ENCODE measurements at places on chromosomes 12 and 14.

DNA sequence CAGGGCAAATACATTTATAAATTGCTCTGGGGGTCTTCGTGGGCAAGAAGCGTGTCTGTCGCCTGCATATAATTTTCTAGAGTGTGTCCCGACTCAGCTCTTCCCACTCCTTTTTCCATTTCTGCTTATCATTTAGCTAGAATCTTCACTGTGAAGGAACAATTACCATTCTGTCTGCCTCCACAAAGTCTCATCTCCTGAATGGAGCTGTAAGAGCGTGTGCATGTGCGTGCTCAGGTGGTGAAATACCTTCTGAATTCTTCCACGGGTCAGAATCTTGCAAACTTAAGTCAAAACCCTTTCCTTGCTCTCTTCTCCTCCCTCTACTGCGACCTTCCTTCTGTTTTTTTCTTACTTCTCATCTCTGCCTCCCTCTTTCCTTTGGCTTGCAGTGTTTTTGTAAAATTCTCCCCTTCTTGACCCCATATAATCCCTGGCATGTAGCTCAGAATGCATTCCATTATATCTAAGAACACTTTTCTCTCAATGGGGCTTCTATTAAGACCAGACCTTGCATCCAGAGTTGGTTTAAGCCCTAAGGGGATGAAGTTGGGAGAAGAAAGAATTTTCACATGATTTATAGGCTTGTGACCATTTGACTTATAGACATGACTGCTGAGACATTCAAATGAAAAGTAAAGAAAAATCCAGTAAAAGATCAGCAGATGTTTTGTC, 25.0 kb upstream of the GSG1 start:
- no peak for DNase-seq

GRCh38 chr14:29039171-29039570, 272.6 kb downstream of the FOXG1 start:
- no peak for DNase-seq

DNA sequence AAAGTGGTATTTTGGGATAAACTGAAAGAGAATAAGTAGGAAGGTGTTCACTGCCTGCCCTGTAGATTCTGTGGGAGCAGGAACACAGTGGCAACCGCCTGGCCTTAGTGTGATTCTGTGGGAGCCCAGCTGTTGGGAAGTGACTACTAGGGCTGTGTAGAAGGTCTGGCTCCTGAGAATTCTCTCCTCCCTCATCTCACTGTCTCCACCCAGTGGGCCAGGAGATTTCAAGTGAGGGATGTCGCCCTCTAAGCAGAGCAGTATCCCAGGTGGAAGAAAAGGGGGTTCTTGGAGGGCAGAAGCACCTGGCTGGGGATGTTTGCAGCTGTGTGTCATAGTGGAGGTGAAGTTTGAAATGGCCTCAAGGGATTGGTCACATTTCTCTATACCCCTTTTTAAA, 113.7 kb downstream of the TBC1D30 start:
- DNase-seq: no peak

- no peak for DNase-seq
These were observed 85.1 kb upstream of the DAAM1 start for GRCh38 chr14:59103396-59103795.

- no peak for DNase-seq
These were observed 15.5 kb upstream of the BEGAIN start for GRCh38 chr14:100602621-100603230.

- peak; percentile 4 for DNase-seq
These were observed 874.9 kb downstream of the NRXN3 start for GRCh38 chr14:79044894-79045624.

DNA sequence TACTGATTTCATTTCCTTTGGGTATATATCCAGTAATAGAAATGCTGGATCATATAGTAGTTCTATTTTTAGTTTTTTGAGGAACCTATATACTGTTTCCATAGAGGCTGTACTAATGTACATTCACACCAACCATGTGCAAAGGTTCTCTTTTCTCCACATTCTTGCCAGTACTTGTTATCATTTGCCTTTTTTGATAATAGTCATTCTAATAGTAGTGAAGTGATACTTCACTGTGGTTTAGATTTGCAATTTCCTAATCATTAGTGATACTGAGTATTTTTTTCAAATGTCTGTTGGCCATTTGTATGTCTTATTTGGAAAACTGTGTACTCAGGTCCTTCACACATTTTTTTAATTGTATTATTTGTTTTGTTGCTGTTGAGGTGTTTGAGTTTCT, 148.2 kb upstream of the NAV3 start:
- DNase-seq: no peak

DNA sequence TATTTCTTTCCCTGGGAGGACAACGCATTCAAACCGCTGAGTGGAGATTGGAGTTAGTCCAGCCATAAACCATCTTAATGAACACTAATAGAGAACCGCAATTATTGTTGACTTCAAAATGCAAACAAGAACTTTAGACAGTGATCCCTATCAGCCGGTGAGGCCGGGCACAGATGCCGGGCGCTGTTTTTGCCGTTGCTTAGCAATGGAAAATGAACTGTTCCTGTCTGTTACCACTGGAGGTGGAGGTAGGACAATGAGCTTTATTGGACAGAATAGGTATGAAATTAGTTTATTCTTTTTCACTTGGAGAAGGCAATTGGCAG, 216.8 kb downstream of the TTC8 start:
- no peak for DNase-seq

- DNase-seq: no peak
These were observed 313.2 kb downstream of the EMP1 start for GRCh38 chr12:13509740-13510139.

GRCh38 chr12:77644915-77645605, 185.6 kb upstream of the NAV3 start:
- no peak for DNase-seq

DNA sequence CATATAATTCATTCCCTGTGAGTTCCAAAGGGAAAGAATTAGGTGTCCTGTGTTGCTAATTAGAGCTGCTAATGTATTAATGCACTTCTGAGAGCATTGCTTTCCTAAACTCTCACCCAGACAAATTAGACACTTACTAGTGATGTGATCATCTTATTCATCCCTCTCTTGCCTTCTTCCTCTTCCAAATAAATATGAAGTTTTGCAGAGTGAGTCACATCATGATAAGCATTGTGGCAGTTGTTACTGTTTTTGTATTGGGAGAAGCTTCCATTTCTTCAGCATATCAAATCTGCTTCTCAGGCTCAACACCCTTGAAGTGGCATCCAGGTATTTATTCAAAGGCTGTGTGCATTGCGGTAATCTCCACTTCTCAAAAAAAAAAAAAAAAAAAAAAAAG, 37.3 kb upstream of the E2F7 start:
- peak; percentile 28 for DNase-seq

DNA sequence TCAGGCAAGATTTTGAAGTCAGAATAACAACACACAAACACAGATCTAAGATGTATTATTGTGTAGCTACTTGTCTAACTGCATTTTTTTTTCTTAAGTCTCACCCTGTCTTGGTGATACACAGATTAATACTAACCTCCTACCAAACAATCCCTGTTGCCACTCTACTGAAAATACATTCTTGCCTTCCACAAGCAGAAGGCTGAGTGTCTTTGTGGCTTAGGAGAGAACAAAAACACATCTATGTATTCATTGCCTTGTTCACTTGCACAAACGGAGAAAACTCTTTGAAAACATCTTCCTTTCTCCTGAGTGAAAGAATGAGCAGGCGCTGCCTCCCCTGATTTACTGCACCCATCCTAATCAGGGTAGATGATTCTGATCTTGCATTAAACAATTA, 642.2 kb downstream of the DIO2 start:
- DNase-seq: no peak

DNA sequence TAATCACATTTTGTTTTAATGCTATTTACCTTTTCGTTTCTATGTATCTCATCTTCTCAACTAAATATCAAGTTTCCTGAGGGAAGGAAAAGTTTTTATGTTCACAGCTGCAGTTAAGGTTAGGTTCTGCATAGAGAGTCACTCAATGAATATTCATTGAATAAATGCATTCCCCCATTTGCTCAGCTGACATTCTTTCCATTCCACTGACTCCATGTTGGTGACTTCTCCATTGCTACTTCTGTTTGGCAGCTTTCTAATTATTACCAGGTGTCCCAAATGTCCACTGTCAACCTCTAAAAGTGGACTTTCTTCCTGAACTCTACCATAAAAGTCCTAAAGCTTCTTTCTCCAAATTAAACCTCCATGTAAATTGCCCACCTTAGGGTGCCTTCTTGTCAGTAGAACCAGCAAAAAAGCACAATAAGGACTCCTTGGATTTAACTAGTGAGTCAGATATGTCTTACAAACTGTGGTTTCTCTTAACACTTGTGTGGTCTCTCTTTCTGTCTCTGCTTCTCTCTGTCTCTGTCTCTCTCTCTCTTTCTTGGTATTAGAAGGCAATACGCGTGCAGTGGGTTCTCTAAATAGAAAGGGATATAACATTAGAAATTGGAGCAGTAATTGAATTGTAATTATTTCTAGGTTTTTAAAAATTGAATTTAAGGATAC, 85.9 kb downstream of the TMEM117 start:
- DNase-seq: no peak

- DNase-seq: no peak
These were observed 8.1 kb upstream of the MSI1 start for GRCh38 chr12:120376934-120377572.

GRCh38 chr12:25518512-25518911, 34.6 kb downstream of the LMNTD1 start:
- DNase-seq: no peak

GRCh38 chr14:78690836-78691235, 520.7 kb downstream of the NRXN3 start:
- no peak for DNase-seq

- no peak for DNase-seq
These were observed 50.9 kb upstream of the PPFIA2 start for GRCh38 chr12:81809829-81810595.

DNA sequence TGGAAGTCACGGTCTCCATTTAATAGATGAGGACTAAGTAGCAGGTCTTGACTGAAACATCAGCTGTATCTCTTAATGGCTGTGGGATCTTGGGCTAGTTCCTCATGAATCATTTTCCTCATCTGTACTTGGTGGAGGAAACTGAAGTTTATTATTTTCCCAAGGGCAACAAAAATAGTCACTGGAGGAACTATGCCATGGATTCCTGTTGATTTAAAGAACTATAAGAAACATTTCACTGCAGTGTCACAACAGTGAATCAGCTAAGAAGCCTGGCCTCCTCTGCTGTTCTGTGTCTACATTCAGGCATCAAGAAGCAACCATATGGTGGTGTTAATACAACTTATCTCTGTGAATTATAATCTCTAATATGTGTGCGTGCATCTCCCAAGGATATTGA, 200.5 kb downstream of the STXBP6 start:
- peak; percentile 54 for DNase-seq

DNA sequence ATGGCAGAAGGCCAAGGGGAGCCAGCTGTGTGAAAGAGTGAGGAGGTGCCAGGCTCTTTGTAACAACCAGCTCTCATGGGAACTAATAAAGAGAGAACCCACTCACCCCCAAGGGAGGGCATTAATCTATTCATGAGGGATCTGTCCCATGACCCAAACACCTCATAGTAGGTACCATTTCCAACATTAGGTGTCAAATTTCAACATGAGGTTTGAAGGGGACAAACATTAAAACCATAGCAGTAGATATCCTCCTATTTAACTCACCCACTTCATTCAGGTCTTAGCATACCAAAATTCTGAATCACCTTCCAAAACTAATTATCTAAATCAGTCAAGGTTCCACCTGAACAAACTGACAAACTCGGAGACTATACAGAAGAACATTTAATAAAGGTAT, 75.3 kb downstream of the PPFIA2 start:
- DNase-seq: no peak

DNA sequence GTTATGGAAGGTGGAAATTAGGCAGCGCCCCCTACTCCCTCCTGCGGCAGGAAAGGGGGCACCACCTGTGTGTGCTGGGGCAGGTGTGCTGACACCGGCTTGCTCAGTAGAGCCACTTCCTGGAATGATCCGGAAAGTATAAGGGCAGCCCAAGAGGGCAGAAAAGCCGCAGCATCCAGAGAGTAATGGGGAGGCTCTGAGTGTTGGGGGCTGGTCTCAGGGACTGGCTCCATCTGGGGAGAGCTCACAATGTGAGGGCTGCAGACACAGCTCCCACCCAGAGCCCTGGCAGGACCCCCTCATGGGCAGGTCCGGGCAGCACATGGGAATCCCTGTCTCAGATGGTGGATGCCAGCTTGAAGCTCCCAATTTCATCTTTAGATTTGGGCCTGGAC, 187.6 kb upstream of the C14orf180 start:
- DNase-seq: no peak

- no peak for DNase-seq
These were observed 10.0 kb downstream of the ANKRD9 start for GRCh38 chr14:102499401-102500157.

DNA sequence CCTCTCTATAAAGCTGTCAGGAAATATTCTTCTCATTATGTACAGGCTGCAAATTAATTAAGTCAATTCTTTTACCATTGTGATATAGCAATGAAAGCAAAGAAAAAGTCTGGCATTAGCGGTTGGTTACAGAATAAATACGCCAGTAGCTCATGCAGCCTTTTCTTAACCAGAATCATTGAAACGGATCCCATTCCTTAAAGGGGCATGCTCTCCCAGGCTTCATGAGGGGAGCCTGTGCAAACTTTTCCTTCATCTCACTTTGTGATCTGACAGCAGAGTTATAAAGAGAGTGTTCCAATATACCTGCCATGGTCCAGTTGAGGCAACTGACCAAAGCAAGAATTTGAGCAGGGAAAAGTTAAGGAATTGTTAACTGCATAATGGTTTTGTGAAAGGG, 337.7 kb downstream of the EMP1 start:
- DNase-seq: no peak

- no peak for DNase-seq
These were observed 121.6 kb upstream of the EEA1 start for GRCh38 chr12:93050748-93051081.

GRCh38 chr12:11834931-11835330, 185.5 kb downstream of the ETV6 start:
- DNase-seq: no peak

GRCh38 chr14:38290601-38291188, 34.8 kb upstream of the CLEC14A start:
- DNase-seq: peak; percentile 91

DNA sequence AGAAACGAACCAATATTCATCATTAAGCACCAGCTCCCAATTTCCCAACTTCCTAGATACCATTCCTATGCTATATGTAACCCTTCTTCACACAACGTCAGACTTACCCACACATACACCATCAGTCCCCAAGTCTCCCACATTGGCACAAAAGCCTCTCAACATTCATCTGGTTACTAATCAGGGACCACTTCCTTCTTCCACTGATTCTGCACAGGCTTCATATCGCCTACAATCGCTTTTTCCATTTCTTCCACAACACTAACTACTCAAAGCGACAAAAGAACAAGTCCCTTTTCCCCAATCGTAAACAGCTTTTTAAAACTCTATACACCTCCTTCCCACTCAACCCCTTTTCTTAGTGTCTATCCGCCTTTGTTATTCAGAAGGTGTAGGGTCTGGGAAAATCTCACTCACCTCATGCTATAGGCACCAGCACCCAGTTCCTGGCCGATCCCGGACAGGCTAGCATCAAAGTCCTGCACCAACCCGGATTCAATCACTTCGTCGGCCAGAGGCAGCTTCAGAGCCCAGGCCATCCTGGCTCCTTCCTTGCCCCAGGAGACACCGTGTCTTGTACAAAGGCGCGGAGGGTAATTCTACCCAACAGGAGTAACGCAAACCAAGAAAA, 936 bp downstream of the TFCP2 start:
- DNase-seq: peak; percentile 7

Data from amniotic stem cell (primary cell).